ENCODE measurements at places on chromosomes 1 and 21. TPM values are rescaled to one million over a fixed set of nuclear protein-coding genes. Genes with fewer than 3 reads are reported as not detected.

DNA sequence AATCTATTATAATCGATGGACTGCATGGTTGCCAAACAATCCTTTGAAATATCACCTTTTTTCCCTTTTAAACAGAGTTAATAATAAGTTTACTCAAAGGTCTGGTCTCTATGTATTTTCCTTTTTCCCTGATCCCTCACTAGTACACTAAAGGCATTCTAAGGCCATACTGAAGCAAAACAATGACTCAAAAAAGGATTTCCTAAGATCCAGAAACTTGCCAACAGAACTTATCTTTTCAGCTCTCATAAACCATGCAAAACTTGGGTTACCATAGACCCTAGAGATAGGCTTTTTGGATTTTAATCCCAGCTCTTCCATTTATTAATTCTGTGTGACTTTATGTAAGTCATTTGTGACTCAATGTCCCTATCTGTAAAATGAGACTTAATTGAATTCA lies 77.1 kb downstream of the IFI44 start:
- no peaks in the 10 kb centered on the region for H3K36me3 ChIP-seq
- H3K4me3 ChIP-seq, result no peak overlapping the region
- H3K4me1 ChIP-seq, result no peaks in the 10 kb centered on the region

- no peaks in the 10 kb centered on the region for H3K36me3 ChIP-seq
- no peak for DNase-seq
- H3K4me3 ChIP-seq, result no peak overlapping the region
- peaks cover 7% of the 10 kb centered on the region for H3K4me1 ChIP-seq
- H3K27ac ChIP-seq, result no peak overlapping the region
These were observed 51.7 kb downstream of the WLS start for GRCh38 chr1:68180441-68181164.

- H3K27ac ChIP-seq, result peak overlapping the region; percentile 18
- no peaks in the 10 kb centered on the region for H3K36me3 ChIP-seq
- no peaks in the 10 kb centered on the region for H3K27me3 ChIP-seq
- H3K4me3 ChIP-seq, result no peak overlapping the region
These were observed 3.3 kb downstream of the MAPKAPK2 start for GRCh38 chr1:206687915-206688442.

The ZNF496 gene
- 25.0 TPM for total RNA-seq
